ENCODE measurements at places on chromosomes 7 and 10.
A peak's percentile ranks its signal among the peaks of the same experiment; 100 is the strongest.

- no peak for DNase-seq
Observed at GRCh38 chr10:110793128-110793812, 78.5 kb upstream of the PDCD4 start.

- peak; percentile 35 for DNase-seq
Observed at GRCh38 chr10:28677888-28678686, 766 bp downstream of the BAMBI start.

GRCh38 chr10:91935886-91936285, 12.3 kb downstream of the BTAF1 start:
- no peak for DNase-seq

GRCh38 chr10:70537398-70538194, 59.0 kb downstream of the PALD1 start:
- DNase-seq, result no peak

GRCh38 chr7:7596176-7596575, 29.5 kb downstream of the MIOS start:
- DNase-seq, result no peak

GRCh38 chr10:75191821-75192568, 18.6 kb upstream of the VDAC2 start:
- DNase-seq, result no peak

All from memory B cell (primary cell).